ENCODE measurements at places on chromosomes 16 and 17.

GRCh38 chr17:47931848-47932247 is 9.5 kb upstream of the PNPO start:
- DNase-seq: no peak

GRCh38 chr17:39612935-39613464 is 5.3 kb upstream of the NEUROD2 start:
- DNase-seq: no peak

GRCh38 chr16:14061732-14062259 is 9.3 kb upstream of the MRTFB start:
- DNase-seq: no peak

GRCh38 chr16:87212026-87212425 is 105.2 kb downstream of the C16orf95 start:
- no peak for DNase-seq

- no peak for DNase-seq
Measured at GRCh38 chr16:82832821-82833220, 206.1 kb downstream of the CDH13 start.

GRCh38 chr17:75842963-75843576 is 1.1 kb downstream of the UNC13D start:
- no peak for DNase-seq

DNA sequence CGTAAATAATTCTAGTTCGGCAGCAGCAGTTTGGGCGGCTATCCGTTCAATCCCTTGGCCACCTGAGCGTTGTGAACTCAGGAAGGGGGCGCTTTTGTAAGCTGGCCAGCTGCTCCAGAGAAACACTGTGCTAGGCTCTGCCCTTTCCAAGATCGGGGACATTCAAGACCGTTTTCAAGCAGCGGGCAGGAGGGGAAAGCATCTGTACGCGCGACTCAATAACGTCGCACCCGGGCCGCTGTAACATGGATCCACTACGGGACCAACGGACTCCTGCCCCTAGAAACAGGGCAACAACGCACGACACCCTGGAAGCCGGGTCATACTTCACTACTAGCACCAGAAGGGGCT is 463 bp downstream of the TOP2A start:
- DNase-seq: no peak

DNA sequence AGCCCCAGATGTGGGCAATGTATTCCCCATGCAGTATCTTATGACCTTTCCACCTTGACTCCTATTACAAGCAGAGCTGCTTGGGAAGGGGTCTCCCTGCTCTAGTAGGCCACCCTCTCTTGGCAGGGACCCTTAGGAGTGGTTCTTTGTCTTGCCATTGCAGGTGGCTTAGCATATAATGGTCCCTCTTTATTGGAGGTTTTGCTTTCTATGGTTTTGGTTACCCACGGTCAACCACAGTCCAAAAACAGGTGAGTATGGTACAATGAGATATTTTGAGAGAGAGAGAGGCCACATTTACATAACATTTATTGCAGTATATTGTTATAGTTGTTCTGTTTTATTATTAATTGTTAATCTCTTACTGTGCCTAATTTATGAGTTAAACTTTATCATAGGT is 472.8 kb upstream of the ASIC2 start:
- no peak for DNase-seq

- no peak for DNase-seq
Measured at GRCh38 chr16:85863384-85863774, 35.6 kb upstream of the IRF8 start.

DNA sequence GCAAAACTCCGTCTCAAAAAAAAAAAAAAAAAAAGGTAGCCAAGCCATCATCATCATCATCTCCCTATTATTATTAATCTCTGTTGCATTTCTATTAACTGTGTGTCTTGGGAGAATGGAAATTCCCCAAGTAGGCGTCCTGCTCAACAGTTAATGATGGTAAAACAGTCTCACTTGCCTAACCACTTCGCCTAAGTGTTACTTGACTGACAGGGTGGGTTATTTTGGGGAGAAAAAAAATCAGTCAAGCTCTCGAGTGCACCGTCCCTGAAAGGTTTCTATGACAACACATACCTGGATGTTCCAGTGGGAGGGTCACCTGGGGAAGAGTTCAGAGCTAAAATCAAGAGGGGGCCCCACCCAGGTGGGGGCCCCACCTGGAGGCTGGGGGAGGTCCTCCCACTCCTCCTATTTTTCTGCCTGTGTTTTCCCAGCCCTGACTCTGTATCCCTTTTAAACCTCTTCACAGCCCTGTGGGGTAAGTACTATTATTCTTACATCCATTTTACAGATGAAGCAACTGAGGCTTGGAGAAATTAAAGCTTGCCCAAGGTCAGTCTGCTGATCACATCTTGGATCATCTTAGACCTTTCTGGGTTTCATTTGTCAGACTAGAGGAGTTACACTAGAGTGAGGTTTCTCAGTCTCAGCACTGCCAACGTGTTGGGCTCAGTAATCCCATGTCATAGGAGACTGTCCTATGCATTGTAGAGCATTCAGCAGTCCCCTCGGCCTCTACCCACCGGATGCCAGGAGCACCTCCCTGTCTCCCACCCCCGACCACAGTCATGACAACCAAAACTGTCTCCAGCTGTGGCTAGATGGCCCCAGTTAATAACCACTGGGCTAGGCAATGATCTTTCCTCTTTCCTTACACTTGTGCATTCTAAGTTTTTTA is 11.0 kb upstream of the ABAT start:
- no peak for DNase-seq

- DNase-seq: no peak
Measured at GRCh38 chr17:5820721-5821456, 236.6 kb upstream of the NLRP1 start.

GRCh38 chr16:6375465-6376075 is 957.1 kb upstream of the RBFOX1 start:
- DNase-seq: no peak

DNA sequence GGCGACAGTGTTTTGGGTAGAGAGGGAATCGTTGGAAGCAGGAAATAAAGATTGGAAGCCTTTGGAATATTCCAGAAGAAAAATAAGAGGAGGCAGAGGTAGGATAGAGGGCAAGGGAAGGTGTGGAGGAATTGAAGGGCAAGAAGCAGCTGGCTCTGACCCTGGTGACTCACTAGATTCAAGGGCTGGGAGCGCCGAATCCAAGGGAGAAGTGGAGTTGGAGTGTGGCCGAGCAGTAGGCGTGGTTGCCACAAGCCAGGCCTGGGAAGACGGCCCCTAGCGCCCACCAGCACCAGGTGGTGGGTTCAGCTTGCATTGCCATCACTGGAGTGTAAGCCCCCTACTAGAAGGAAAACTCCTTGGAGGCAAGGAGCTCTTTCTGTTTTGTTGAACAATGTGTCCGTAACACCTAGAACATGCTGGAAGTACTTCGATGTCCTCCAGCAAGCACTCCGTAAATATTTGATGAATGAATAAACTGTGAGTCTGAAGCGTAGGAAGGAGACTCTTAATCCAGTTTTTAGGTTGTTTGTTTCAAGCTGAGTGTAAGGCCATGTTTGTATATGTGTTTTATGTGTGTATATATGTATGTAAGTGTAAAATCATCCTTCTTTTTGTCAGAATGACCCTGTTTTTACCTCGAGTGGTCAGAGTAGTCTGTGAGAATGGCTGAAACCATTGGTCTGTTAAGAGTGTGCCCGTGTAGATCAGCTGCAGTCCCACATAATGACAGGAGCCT is 139.5 kb downstream of the CMIP start:
- no peak for DNase-seq

DNA sequence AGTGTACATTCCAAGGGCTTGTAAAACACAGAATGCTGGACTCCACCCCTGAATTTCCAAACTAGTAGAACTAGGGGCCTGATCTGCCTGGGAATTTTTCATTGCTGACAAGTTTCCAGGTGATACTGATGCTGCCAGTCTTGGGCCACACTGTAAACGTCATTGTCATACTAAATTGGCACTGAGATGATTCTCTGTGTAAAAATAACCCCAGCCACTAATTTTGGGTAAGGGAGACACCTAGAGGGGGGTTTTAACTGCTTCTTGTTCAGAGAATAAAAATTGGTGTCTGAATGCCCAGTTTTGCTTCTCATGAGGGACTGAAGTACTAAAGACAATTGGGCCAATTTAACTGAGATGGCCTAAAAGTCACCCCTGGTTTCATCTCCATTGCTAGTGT is 5.0 kb upstream of the CDH13 start:
- DNase-seq: no peak

DNA sequence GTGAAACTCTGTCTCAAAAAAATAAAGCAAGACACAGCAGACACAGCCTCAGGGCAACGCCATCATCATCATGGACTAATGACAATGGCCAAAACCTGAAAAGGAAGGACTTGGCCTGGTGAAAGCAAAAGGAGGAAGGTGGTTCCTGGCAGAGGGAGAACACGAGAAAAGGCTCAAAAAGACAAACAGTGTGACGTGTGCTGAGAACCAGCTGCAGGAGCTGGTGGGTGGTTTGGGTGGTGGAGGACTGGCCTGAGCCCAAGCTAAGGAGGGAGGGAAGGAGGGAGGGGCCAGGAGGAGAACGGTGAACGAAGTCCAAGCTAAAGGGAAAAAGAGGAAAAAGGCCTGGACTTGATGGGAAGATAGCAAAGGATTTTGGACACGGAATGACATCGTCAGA is 85.1 kb downstream of the SLC39A11 start:
- no peak for DNase-seq

- peak; percentile 1 for DNase-seq
Measured at GRCh38 chr17:44502598-44503146, 534 bp downstream of the GPATCH8 start.

- DNase-seq: no peak
Measured at GRCh38 chr17:4344926-4345325, 21.5 kb downstream of the UBE2G1 start.

DNA sequence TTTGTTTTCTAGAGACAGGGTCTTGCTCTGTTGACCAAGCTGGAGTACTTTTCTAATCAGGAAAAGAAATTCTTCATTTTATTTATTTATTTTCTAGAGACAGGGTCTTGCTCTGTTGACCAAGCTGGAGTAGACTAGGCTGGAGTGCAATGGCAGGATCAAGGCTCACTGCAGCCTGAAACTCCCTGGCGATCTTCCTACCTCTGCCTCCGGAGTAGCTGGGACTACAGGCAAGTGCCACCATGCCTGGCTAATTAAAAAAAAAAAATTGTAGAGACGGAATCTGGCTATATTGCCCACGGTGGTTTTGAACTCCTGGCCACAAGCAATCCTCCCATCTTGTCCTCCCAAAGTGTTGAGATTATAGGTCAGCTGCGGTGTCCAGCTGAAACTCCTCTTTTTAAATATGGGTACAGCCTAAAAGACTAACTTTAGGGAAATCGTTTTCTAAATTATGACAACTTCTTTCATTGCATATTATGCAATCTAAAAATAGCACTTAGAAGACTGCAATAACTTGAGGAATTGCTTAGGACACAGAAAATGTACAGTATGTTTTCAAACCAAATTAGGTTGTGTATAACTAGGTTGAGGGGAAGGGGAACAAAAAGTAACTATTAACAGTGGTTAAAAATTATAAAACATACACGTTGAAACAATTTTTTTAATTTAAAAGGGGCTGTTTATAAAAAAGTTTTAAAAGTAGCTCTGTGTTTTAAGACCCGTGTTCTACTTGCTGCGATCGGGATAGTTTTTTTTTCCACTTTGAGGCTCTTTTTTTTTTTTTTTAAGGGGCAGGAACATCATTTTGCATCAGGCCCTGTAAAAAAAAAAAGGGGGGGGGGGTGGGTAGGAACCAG is 4.7 kb downstream of the PRAC1 start:
- no peak for DNase-seq

DNA sequence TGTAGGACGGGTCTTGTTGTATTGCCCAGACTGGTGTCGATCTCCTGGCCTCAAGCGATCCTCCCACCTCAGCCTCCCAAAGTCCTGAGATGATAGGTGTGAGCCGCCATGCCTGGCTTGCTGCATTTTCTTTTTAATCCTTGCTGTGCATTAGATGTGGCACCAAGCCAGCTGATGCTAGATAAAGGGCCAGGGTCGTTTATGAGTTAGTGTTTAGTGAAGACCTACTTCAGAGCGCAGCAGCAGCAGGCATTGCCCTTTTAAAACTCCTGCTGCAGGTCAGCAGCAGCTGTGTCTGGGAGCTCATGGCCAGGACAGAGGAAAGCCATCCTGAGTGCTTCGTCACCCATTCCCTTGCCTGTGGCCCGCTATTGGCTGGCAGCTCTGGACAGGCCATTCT is 237.3 kb downstream of the CCDC182 start:
- DNase-seq: no peak

- DNase-seq: no peak
Measured at GRCh38 chr17:56185491-56186221, 32.4 kb downstream of the ANKFN1 start.

- DNase-seq: no peak
Measured at GRCh38 chr17:82956146-82956725, 116.4 kb upstream of the ZNF750 start.

DNA sequence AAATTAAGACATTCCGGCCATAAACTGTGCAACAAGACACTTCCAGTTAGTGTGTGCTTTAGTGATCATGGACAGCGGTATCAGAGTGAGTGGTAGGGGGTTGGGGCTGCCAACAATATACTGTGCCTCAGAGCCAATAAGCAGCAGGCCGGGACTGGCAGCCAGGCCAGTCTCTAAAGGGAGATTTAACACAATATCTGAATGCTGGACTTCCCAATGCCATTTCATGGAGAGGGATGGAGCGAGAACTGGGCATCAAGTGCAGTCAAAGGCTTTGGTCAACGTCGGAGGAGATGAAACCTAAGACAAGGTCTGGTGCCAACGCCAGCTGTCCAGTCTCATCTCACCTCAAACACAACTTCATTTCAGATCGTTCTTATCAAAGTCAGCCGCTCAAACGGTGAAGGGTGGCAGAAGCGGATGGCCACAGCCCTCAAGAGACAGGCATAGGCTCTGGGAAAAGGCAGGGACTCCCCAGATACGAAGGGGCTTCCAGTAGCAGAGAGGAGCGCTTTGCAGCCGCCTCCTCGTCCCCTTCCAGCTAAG is 935 bp downstream of the USP32 start:
- DNase-seq: peak; percentile 38

DNA sequence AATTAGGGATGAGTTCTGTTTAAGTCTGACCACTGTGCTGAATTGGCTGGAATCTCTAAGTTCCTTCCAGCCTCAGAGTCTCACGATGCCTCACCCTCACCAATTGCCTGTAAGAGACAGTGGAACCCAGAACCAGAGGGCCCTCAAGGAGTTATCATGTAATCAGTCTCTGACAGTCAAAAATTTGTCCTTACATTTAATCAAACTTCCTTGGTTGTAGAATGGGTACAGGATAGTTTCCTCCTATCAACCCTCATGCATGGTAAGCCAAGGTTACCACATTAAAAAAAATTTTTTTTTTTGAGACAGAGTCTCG is 83.2 kb downstream of the CDK5R1 start:
- no peak for DNase-seq

GRCh38 chr17:66994930-66995535 is 30.5 kb downstream of the CACNG4 start:
- DNase-seq: no peak

GRCh38 chr16:71461686-71462648 is at the start of gene ZNF23:
TSS of gene ZNF23 (minus strand) at chr16:71462247. CDS start at chr16:71456796, 5,451 bp downstream.
- DNase-seq: no peak

GRCh38 chr16:71354156-71354555 is 4.4 kb upstream of the CALB2 start:
- no peak for DNase-seq

DNA sequence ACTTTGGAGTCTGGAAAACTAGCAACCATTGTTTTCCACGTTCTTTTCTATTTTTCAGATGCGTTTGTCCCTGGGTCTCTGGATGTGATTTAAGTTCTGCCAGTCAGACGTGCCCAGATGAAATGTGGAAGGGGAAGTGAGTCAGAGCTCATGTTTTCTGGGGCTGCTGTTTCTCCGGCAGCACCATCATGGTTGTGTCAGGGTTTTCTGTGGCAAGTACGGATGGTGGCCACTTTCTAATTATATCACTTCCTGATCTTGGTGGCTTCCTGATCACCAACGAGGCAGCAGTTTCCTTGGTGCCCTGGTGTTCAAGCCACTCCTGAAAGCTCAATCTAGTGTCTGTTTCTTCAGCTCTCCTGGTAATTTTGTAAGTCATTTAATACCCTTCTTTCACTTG is 31.4 kb upstream of the PMFBP1 start:
- no peak for DNase-seq
